ENCODE measurements at places on chromosomes 6 and 20.

DNA sequence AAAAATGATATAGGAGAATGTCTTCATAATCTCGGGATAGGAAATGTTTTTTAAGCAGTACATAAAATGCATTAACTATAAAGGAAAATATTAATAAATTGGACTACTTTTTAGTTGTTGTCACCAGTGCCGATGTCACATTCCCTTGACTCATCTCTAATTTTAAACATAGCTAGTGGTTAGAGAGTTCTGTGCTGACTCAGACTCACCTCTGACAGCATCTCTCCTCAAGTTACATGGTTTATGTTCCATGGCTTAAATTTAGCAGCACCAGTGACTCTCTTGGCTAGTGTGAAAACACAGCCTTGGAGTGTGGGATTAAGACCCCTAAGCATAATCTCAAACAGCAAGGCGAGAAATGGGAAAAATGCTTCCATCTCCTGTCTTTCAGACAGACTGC, 311.8 kb upstream of the MMS22L start:
- DNase-seq: no peak

GRCh38 chr6:150966786-150967185, 101.3 kb downstream of the MTHFD1L start:
- no peak for DNase-seq

GRCh38 chr20:53828088-53828681, 234.5 kb upstream of the ZNF217 start:
- DNase-seq: peak; percentile 50

- no peak for DNase-seq
These were observed 104.4 kb downstream of the C6orf118 start for GRCh38 chr6:165204807-165205545.

DNA sequence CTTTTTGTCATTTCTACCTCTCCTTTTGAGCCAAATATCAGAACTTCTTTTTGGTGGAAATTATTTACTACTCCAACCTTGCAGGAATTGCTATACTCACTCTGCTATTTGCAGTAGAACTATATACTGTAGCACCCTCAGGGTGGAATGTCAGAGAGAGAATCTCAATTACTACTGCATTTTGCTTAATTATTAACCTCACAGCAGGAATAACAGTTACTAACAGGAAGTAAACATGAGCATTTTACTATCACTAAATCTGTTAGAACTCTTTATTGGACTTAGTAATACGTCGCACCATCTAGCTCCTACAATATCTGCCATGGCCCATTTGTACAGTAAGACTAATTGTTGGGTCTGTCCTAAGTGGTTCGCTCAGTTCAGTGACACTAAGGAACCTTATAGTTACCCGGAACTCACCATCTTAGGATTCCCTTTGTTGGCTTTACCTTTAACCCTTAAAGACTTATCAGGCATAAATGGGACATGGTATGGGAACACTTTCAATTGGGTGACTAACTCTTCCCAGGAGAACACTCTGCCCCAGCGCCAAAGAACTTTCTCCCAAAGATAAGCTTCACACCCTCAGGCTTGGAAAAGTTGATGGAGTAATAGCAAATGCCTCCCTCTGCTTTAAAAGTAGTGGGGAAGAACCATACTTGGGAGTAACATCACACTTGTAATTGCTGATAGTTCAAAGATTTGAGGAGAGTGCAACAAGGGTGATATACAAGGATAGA, 38.8 kb downstream of the PLN start:
- no peak for DNase-seq

GRCh38 chr6:154406869-154407268, 50.3 kb upstream of the IPCEF1 start:
- DNase-seq: no peak

DNA sequence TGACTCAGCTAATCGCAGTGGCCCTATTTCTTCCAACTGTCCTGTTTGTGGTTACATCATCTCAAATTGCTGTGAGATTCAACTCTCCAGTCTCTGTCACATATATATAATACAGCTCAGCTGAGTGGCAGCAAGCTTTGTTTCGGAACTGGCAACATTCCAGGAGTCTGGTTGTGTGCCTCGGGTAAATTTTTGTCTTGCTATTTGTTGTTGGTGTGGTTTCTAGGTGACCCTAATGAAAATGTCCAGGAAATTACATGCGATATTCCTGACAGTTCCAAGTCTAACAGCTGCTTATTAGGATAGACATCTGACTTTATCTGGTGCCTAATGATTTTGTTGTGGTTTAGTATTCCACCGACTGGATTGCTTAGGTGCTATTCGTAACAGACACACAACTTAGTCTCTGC, 581.8 kb downstream of the CD109 start:
- no peak for DNase-seq

GRCh38 chr6:137849181-137849980, 17.7 kb upstream of the TNFAIP3 start:
- DNase-seq: no peak

- DNase-seq: no peak
These were observed 97.4 kb upstream of the ELOVL5 start for GRCh38 chr6:53446151-53446550.

GRCh38 chr6:110841266-110841665, 26.0 kb upstream of the CDK19 start:
- DNase-seq: no peak

GRCh38 chr20:59525500-59526241, 78.7 kb upstream of the PHACTR3 start:
- peak; percentile 68 for DNase-seq

- no peak for DNase-seq
These were observed 10.3 kb downstream of the SERPINB1 start for GRCh38 chr6:2831392-2831791.

DNA sequence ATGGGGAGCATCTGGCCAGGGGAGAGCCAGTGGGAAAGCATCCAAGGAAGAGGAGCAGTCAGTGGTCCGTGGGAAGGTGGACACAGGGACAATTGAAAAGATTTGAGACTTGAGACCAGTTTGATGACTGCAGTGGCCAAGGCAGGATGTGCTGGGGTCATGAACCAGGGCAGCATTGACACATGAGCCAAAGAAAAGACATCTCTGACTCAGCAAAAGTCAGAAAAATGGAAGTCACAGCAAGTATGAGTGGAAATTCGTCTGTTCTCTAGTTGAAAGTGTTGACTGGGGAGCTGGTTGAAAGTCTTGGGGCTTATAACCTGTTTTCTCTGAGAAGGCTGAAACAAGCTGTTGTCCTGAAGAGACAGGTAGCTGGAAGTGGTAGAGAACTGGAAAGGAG, 31.3 kb downstream of the RAB22A start:
- no peak for DNase-seq

- no peak for DNase-seq
These were observed 22.6 kb downstream of the GNL1 start for GRCh38 chr6:30533460-30534294.

GRCh38 chr20:19313342-19314069, 101.1 kb downstream of the SLC24A3 start:
- no peak for DNase-seq

- DNase-seq: no peak
These were observed 10.0 kb upstream of the ELMO2 start for GRCh38 chr20:46416421-46416820.

DNA sequence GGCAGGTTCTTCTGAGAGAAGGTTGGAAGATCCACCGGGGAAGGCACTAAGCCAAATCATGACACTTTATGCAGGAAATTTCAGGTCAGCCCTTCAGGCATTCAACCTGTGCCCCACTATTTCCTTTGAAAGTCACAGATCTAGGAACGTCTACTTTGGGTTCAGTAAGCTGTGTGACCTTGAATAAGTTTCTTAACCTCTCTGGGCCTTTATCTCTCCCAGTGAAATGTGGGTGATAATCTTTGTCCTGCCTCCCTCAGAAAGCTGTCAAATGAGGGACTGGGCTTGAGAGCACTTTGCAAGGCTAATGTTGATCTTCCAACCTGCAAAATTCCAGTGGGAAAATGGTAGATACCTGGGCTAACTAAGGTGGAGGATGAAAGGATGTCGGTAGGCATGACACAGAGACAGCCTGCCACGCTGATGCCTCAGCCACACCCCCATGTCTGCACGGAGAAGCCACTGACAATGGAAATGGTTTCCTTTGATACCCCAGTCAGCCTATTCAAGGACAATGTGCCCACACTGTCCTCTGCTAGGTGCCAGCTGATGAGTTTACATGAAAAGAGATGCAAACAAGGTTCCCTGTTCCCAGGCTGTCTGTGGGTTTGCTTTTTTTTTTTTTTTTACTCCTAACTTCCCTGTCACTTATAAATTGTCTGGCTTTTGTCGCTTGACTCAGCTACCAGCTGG, 9.3 kb downstream of the BNIP5 start:
- DNase-seq: peak; percentile 44

DNA sequence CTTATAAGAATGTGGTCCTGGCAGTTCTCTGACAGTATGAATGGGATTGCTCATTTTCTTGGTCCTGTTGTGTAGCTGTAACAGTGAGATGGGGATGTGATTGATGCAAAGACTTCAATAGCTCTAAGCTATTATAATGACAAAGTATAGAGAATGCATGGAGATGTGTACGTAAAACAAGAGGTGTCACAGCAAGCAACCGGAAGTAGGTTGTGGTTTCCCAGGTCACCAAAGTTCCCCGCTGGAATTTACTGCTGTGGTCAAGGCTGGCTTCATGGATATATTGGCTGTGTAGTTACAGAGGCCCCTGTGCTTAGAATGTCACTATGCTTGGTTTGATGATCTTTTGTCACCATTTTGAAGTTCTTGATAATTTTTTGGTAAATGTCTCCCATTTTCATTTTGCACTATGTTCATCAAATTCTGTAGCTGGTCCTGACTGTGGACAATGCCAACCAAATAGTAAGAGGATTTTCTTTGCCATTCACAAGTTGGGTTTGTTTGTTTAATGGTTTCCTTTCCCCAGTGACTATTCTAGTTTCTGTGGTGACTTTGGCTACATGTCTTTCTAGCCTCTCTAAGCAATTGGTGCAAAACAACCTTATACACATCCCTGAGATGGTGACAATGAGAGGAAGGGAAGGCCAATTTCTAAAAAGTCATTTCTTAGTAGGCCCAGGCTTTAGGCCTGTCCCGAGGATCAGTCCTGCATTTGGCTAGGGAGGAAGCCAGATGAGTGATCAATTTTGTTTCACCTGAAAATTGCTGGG, 10.5 kb downstream of the DNAH8 start:
- no peak for DNase-seq

DNA sequence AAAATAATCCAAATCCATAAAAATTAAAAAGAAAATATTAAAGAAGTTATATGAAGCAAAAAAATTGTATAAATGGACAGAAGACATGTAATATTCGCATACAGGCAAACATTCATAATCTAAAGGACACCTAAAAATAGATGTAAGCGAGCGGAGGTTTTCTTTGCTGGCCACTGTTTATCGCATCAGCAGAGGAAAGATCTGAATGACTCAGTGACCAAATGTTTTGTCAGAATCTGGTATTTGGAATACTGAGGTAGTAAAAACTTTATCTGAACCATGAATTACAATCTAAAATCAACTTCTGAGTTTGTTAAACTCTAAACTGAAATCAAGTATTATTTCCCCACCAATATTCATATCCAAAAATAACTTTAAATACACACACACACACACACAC, 7.8 kb downstream of the TSPYL4 start:
- DNase-seq: no peak

- no peak for DNase-seq
These were observed 1.0 kb downstream of the NR2E1 start for GRCh38 chr6:108166664-108167448.

DNA sequence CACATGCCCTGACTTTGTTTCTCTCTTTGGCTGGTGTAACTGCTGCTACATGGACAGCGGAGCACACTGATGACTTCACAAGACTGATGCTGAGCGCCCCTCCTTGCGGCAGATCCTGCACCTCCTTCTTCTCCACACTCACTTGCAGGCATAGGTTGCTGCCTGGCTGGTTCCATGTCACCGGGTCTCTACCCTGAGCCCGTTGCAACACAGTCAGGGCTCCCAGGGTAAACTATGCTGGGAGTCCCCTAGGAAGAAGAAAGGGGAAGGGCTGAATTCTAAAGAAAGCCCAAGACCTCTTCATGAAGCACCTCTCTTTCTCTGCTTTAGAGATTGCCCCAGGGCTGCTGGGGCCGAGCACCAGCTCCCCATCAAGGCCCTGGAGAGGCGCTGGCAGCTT, 83.3 kb upstream of the DUSP22 start:
- DNase-seq: no peak

DNA sequence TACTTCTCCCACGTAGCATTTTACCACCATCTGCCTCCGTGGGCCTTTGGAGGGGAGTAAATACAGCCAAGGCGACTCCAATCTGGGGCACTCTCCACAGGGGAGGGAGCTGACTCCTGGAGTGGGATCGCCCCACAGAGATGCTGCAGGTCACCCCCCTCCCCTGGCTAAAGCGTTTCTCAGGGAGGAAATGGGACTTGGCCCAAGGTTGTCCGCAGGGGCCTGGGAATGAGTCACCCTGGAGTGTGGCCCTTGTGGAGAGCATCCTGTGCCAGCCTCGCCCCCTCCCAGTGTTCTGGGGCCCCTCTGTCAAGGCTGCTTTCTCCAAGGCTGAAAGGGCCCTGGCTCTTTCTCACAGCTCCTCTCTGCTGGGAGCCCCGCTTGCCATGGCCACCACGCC, 84.5 kb upstream of the QKI start:
- DNase-seq: no peak

GRCh38 chr20:51258582-51259165, 235.8 kb upstream of the KCNG1 start:
- no peak for DNase-seq

DNA sequence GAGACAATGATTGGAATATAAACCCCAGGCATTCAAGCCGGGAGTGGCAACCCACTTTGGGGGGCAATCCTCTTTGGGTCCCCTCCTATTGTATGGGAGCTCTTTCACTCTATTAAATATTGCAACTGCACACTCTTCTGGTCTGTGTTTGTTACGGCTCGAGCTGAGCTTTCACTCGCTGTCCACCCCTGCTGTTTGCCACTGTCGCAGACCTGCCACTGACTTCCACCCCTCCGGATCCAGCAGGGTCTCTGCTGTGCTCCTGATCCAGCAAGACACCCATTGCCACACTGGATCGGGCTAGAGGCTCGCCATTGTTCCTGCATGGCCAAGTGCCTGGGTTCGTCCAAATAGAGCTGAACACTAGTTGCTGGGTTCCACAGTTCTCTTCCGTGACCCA, 222.8 kb upstream of the MANEA start:
- no peak for DNase-seq

DNA sequence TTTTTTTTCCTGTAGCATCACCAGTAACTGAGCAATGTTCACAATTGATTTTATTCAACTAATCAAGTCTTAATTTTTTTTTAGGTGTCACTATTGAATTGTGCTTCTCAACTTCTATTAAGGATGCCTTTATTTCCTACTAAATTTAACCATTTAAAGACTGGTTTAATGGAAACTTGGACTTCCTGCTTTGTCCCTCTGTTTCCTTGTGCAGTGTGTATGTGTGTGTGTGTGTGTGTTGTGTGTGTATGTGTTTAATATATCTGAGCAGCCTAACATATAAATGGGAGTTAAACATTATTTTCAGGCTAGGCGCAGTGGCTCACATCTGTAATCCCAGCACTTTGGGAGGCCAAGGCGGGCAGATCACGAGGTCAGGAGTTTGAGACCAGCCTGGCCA, 1.8 kb downstream of the SERPINB6 start:
- no peak for DNase-seq

- DNase-seq: no peak
These were observed 19.4 kb downstream of the RSPO4 start for GRCh38 chr20:982754-983153.
